ENCODE measurements at places on chromosomes 11 and 22.

DNA sequence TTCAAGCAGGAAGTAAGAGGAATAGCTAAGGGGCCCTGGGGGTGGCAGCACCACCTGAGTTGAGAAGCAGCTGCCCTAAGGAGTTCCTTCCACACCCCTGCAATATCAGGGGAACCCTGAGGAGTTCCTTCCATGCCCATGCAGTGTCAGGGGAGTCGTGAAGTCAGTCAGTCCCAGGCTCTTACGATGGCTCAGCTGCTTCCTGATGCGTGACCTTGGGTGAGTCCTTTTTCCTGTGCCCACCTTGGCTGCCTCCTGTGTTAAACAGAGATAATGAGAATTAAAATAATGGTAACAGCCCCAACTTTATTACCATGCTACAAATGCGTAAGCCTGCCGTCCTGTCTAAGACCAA is 181.1 kb downstream of the MIAT start:
- DNase-seq: no peak

DNA sequence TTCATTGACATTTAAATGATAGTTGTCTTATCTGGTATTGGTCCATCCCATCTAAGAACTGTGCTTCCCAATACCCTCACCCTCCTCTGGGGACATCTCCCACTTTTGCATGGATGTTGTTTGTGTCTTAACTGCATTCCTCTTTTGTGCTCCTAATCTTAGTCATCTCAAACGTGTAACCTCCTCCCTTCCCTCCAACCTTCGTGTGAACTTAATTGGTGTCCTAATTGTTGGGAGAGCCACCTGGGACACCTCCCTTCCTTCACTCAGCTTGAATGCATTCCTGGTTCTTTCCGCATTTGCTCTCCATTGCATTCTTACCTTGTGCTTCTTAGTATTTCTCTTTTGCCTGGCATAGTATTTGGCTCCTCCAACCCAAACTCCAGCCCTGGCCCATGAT is 9.8 kb upstream of the ELMOD1 start:
- DNase-seq: no peak

DNA sequence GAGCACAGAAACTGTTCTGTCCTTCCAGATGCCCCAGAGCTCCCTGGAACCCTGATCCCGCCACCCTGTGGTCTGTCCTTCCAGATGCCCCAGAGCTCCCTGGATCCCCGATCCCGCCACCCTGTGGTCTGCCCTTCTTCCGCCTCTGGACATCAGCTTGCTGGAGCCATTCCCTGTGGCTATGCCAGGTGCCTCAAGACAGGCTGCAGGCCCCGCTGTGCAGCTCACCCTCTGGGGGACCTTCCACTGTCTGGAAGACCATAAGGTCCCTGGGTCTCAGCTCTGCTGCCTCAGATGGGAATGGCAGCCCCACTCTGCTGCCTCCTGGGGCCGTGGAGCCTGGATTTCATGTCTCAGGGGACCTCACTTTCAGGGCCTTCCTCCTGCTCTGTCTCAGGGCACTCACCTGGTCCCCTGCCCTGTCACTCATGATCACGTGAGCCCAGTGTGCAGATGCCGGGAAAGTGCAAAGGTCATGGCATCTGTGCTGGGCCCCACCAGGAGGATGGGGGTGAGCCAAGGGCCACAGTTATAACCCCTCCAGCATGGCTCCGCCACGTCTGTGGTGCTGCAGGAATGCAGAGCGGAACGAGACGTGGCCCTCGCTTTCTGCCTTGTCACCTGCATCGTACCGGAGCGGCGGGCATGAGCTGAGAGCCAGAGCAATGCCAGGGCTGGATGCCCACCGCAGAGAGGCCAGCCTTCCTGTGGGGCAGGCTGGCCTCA is 1520.7 kb downstream of the BRD1 start:
- no peak for DNase-seq

DNA sequence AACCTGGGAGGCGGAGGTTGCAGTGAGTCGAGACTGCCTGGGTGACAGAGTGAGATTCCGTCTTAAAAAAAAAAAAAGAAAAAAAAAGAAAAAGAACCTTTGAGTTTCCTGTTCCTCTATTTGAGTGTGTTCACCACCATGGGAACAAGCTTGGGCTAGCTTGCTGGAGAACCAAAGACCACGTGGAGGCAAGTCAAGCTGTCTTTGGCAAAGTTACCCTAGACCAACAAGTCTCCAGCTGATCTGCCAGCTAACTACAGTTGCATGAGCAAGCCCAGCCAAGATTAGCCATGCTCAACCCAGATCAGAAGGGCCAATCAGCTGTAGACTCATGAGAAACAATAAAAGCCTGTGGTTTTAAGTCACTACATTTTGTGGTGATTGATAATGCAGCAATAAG is 29.7 kb downstream of the SLN start:
- no peak for DNase-seq

GRCh38 chr22:44549701-44550100 is 51.7 kb upstream of the RTL6 start:
- DNase-seq: no peak

- DNase-seq: no peak
Measured at GRCh38 chr11:66228521-66228920, 39.9 kb upstream of the RAB1B start.

DNA sequence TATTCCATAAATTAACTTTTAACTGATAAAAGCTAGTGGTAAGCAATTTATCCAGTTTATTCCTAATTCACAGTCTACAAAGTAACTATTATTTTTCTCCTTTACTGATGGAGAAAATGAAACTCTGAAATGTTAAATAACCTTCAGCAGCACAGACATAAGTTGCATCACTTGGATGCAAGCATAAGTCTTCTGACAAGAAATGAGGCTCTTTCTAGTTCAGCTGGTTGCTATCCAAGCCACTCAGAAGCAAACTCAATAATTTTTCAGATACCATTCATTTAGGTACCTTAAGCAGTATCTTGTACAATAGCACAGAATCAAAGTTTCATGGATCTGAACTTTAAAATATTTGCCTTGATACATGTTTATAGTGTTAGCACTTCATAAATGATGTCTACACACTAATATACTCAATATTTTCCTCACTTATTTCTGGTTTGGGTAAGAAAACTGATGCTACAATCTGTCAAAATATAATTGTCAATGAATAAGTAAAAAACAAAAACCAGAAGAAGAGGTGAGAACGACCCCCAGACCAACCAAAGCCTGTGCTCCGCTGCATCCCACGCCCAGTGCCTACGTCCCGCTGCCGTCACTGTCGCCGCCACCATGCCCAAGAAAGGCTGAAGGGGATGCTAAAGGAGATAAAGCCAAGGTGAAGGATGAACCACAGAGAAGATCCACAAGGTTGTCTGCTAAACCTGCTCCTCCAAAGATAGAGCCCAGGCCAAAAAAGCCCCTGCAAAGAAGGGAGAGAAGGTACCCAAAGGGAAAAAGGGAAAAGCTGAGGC is 18.1 kb downstream of the FAM168A start:
- DNase-seq: no peak

DNA sequence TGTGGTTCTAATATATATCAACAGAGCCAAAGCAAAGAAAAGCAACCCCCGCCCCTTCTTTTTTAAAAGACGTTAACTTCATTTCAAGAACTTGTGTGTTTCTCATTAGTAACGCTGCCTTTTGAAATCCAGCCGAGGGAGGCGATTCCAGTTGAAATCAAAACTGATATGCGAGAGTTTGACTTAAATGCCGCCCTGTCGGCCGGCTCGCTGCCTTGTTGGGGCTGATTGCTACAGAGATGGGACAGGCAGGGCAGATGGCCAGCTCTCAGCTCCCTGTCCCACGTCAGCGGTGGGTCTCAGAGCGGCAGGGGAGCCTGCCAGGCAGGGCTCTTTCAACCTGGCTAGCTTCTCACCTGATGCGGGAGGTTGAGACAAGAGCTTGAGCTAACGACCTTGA is 51.9 kb upstream of the ALX4 start:
- DNase-seq: no peak

- DNase-seq: peak; percentile 79
Measured at GRCh38 chr22:46798366-46799350, 36.2 kb downstream of the TBC1D22A start.

DNA sequence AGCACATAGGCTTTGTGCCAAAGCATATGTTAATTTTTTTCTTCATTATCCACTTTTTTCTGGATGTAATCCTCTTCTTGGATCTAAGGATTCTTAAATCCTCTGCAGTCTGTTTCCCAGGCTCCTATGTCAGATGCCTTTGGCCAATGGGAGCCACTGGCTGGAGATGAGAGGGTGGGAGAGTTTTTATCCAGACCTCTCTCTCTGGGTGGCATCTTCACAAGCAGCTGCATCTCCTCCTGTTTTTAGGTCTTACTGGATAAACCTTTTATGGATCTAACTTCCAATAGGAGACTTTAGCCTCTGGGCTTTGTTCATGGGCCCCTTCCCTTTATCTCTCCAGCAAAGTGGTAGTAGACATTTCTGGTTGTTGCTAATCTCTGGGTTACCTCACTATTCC is 22.4 kb upstream of the MPPED2 start:
- no peak for DNase-seq

DNA sequence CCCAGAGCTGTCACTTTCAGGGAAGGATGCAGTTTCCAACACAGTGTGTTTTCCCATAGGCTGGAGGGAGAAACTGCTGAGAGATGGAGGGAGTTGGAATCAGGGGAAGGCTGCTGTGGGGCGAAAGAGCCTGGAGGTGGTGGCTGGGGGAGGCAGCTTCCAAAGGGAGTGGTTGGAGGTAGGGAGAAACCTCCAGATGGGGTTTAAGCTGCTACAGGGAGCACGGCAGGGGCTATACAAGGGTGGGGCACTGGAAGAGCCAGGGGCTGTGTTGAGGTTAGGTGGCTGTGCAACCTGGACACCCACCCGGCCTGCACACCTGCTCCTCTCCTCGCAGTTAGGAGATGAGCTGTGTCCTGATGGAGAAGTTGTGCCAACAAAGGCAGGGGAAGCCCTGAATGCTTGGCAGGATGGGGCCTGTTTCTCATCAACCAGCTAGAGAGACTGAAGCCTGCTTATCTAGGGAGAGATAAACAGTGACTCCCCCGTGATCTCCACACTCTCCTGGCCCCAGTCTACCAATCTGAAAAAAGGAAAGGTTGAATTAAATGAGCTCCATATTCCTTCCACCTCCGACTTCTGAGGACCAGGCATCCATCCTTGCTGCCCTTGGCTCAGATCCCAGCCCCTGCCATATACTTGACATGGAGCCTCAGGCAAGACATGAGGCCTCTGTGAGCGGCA is 3.6 kb upstream of the SLCO2B1 start:
- DNase-seq: no peak

- DNase-seq: no peak
Measured at GRCh38 chr11:133697161-133697560, 148.2 kb downstream of the SPATA19 start.

DNA sequence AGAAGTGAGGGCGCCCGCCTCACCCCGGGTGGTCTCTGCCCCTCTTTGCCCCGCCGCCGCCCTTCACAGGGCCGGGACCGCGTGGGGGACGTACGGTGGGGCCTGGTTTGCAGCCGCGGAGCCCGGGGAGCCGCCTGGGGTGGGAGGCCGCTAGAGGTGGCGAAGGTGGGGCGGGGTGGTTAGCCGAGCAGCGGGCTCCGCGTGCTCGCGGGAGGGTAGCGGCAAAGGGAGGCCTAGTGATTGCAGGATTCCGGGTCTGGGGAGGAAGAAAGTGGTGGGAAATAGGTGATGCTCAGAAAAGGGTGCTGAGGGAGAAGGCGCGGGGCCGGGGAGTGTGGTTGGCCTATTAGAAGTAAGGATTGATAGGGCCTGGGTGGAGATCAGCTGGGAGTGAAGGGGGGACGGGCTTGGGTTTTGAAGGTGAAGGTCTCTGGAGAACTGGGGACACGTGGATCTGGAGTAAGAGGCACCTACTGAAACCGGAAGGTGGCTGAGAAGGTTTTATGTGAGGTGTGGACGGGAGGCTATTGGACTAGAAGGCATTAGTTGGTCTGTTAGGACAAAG is 571 bp downstream of the FAR1 start:
- peak; percentile 70 for DNase-seq

DNA sequence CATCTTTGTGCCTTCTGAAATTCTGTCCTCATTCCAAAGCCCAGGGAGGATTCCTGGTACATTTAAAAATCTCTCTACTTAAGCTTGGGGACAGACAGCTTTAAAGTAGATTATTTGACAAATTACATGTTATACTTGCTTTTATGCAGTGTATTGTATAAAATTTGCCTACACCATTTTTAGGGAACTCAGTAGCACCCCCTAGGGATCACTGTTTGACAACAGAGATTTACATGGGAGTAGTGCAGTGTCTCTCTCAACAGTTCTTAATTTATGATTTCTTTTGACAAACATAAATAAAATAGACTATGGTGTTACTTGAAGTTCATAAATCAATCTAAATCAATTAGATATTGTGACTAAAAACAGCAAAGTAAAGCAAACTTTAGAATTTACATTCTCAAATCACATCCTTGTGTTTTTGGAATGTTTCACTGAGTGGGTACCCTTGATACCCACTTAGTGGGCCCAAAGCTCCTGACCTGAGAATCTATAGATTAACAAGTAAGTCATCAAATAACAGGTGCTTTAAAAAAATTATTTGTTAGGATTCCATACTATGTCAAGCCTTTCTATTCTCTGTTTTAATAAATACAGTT is 428.8 kb downstream of the DYNC2H1 start:
- DNase-seq: no peak

GRCh38 chr11:66017321-66017720 is 5.5 kb downstream of the CST6 start:
- no peak for DNase-seq

DNA sequence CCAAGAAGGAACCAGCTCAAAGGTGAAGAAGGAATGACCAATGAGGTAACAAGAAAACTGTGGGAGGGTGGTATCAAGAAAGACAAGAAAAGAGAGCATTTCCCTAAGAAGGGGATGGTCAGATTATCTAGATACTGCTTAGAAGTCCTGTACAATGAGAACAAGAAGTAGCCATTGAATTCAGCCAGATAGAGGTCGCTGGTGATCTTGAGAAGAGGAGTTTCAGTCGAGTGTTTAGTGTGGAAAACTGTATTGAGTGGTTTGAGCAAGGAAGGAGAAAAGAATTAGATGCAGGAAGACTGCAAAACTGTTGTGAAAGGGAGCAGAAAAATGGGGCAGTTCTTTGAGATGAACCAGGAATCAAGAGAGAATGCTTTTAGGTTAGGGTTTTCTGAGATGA is 74.6 kb upstream of the FAT3 start:
- no peak for DNase-seq

DNA sequence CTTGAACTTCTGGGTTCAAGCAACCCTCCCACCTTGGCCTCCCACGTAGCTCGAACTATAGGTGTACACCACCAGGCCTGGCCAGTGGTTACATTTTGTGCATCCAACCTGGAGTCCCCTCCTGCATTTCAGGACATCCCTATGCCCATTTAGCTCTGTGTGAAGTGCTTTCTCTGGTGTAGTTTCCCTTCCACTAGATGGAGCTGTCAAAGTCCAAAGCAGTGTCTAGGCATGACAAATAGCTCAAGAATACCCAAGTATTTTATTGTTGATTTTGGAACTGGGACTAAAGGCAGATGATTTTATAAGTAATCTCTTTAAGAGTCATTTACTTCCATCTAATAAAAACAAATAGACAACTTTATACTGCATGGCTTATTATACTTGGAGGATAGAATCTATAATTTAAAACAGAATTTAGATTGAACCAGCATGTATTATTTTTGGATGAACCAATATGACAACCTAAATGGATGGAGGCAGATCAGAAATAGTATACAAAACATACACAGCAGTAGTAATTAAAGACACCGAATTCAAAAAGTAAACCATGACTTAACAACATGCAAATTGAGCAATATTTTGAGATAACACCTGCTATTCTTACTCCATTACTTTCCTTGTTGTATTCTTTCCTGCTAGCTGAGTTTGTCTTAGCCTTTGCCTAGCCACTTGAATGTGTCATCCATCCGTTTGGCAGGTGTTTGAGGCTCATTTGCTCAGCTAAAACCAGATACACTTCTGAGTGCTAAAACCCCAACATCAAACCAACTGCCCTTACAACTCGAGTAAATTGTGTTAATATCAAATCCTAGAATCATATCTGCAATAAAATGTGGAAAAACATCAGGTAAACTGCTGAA is 37.7 kb downstream of the EIF4ENIF1 start:
- no peak for DNase-seq
